Tongue (tissue), 3 donors: ENCODE measurements at places on chromosomes 4 and X. TPM values are rescaled to one million over a fixed set of nuclear protein-coding genes. Genes with fewer than 3 reads are reported as not detected.

DNA sequence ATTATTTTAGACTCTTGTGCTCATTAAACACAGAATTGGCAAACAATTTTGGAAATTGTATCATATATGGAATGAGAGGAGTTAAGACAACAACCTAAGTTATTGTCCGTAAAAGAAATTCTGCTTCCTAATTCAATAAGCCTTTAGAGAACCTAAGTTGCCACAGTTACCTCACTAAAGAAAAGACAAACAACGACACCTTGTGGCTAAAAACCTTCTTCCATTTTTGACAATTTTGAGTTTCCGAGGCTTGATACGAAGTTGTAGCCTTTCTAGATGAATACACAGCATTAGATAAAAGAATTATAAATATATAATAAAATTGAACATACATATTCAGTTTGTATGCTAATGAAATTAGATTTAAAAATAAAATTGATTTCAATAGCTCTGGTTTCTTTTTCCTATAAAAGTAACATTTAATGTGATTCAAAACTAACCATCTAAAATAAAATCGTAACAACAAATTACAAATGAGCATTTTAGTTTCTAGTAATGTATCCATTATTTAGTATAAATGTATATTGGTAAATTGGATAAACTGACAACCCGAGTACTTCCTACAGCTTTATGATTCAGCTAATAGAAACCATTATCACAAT, 275.1 kb downstream of the GPM6A start:
- DNase-seq, result peak; percentile 62

- DNase-seq, result peak; percentile 66
Observed at GRCh38 chr4:84804136-84804535, 162.4 kb downstream of the WDFY3 start.

DNA sequence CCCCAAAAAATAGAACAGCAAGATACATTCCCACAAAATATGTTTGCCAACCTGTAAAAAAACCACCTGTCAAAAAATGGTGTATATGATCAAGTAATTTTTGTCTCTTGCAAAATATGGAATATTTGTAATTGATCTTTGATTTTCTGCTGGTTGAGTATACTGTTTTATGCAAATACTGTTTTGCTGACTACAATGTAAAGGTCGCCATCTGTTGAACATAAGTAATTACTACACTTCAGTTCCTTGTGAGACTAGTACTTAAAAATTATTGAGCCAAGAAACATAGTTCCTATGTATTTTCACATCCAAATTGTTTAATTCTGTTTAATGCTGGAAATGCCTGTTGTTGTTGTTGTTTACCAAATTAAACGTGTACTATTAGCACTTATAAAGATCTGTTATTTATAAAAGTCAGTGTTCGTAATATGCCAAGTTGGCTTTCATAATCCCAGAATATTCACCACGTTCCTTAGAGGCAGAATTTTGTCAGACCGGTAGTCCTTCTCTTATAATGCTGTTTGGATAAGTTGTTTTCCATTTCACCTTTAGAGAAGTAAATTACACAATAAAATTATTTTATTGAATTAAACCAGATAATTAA, 144.2 kb downstream of the PDLIM5 start:
- DNase-seq, result peak; percentile 58

Gene NDUFC1
- total RNA-seq, result 42.5 TPM

Gene VBP1
- 72.4 TPM for total RNA-seq

DNA sequence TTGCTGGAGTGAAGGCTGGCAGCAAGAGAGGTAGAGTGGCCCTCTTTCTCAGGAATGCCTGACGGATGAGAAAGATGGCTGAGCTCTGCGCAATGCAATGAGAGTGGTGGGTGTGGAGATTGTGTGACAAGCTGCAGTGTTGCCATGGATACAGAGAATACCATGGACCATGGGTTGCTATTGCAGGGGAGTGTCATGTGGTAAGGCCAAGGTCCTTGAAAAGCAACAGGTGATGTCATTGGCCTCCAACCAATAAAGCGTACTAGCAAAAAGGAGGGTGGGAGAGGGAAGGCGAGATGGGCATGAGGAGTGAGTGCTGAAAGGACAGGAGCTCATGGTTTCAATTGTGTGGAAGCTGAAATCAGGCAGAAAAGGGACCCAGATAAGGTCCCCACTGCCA, 1.8 kb downstream of the PNMA5 start:
- no peak for DNase-seq

DNA sequence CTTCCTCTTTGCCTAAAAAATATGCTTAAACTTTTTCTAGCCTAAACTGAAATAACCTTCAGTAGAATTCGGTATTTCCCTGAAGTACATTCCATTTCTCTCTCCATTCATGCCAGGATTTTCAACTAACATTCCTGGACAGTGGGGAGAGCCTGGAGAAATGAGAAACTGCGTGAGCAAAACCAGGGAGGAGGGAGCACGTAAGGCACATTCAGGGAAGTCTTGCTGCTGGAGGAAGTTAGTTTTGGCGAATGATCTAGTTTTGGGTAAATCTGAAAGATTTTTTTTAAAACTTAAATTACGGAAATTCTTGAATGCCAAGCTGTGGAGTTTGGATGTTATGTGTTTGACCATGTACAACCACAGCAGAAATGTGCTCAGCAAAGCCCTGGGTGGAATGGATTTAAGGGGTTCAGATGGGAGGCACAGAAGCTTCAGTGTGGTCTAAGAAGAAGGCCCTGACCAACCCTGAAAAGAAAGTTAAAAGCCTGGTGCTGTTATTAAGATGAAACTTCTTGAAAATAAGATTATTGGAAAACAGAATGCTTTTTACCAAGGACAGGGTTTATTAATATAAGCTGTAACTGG, 347.8 kb downstream of the ANK2 start:
- peak; percentile 78 for DNase-seq

DNA sequence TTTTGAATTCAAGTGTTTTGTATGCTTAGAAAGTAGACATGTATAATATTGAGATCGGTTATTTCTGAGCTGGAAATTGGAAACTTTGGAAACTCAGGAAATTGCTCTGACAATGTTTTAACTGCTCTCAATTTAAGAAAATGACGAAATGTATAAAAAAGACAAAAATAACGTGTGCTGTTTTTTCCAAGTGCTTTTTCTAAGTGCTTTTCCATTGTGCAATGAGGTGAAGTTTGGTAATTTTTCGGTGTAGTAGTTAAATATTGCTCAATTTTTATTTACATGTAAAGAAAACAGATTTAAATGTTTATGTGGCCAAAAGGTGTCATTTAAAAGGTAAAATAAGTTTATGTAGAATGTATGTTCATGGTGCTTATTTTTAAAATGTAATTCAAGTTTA, 39.4 kb upstream of the RHOH start:
- DNase-seq, result no peak

GRCh38 chrX:108018656-108019381, 26.0 kb upstream of the VSIG1 start:
- DNase-seq, result no peak

- no peak for DNase-seq
Observed at GRCh38 chr4:140084385-140084784, 69.6 kb downstream of the MAML3 start.

DNA sequence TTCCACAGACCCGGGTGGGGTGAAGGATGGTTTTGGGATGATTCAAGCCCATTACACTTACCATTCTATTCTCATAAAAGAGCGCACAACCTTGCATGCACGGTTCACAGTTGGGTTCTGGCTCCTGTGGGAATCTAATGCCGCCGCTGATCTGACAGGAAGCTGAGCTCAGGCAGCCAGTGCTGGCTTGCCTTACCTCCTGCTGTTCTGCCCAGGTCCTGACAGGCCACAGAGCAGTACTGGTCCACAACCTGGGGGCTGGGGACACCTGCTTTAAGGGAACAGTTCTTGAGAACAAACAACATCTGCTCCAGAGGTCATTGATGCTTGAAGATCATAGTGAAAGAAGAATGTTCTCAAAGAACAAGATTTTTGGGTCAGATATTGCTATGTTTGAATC, 8.0 kb upstream of the HS3ST1 start:
- DNase-seq, result no peak

Gene POU3F4
- total RNA-seq, result not detected

Gene MYOZ2
- total RNA-seq, result 170 TPM

- DNase-seq, result no peak
Observed at GRCh38 chr4:99578714-99579113, 4.1 kb downstream of the MTTP start.

Gene CPE
- 147 TPM for total RNA-seq
